ENCODE measurements at places on chromosomes 5 and 9.

- DNase-seq = no peak
Observed at GRCh38 chr9:14326264-14326826, 12.4 kb upstream of the NFIB start.

GRCh38 chr9:18485714-18486113 is 11.8 kb downstream of the ADAMTSL1 start:
- DNase-seq = no peak

GRCh38 chr5:159207686-159208513 is 1.5 kb downstream of the RNF145 start:
- peak; percentile 67 for DNase-seq

DNA sequence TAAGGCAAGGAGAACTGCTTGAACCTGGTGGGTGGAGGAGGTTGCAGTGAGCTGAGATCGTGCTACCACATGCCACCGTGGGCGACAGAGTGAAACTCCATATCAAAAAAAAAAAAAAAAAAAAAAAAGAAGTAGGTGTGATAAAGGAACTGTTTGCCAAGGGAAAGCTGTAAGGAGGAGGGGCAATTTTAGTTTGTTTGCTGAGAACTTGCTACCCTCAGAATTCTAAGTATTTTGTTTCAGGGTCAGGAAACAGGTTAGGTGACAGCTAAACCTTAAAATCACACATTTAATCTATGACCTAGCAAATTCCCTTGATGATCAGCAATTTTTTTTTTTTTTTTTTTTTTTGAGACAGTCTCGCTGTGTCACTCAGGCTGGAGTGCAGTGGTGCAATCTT is 7.2 kb upstream of the ARRDC3 start:
- no peak for DNase-seq

GRCh38 chr9:96376891-96377874 is 6.3 kb downstream of the SLC35D2 start:
- DNase-seq = no peak

DNA sequence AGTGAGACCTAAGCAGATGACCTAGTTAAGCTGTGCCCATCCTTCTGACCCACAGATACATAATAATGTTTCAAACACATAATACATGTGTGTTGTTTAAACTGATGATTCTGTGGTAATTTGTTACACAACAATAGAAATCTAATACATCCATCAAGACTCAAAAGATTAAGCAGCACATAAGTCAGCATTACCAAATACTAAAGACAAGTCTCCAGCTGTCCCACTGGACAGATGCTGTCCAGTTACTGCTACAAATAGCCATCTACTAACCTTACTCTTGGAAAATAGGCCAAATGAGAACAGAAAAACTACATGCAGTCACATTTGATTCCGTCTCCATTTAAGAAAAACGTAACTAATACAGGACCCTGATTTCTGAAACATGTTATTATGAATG is 10.8 kb downstream of the TRMO start:
- DNase-seq = no peak

DNA sequence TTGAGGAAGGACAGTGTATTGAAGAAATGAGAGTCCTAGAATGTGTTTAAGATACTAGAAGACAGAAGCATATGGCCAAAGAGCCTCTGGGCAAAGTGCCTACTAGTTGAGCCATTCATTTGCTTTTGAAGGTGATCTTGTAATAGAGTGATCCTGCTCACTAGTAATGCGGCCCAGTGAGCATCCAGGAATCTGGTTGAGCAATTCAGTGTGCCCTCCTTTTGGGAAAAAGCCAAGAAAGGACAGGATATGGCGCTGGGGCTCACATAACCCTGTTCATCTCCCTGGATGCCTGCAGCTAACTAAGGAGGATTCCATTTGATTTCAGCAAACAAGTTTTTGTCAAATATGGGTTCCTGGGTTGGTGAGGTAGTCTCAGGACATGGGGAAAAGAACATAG is 16.3 kb downstream of the ADAM19 start:
- DNase-seq = no peak

DNA sequence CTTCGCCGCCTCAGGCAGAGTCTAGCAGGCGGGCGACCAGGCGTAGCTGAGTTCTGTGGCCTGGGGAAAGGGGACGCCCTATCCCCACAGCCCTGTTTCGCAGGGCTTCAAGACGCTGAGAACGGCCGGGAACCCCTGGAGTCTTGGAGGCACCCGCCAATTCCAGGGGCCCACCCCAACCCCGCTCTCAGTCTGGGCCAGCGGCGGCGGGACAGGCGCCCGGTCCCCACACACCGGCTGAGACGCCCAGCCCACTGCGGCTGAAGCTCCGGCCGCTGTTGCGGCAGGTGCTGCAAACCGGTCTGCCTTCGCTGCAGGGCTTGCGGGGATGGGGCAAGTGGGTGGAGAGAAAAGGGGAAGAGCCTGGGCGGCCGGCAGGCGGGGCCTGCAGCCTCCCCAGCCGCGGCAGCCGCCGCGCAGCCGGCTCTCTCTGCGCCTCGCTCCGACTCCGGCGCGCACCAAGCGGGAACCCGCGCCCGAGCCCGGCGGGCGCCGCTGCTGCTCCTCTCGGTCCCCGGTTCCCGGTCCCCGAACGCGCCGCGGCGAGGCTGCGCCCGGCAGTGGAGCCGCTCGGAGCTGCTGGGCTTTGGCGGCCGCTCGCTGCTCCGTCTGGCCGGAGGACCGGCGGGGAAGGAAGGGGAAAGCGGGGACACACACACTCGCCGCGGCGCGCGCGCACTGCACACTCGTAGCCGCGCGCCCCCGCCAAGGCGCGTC is at the start of gene PIP5K1B:
TSS of gene PIP5K1B (plus strand) at position 427 of the 717 bp plus-strand sequence. CDS start 117,375 bp downstream, outside the sequence.
- DNase-seq = peak; percentile 20
